ENCODE measurements at places on chromosomes 5 and 9.
A peak's percentile ranks its signal among the peaks of the same experiment; 100 is the strongest.

- H3K27me3 ChIP-seq, result no peaks in the 10 kb centered on the region
- DNase-seq, result no peak
- H3K4me3 ChIP-seq, result no peak overlapping the region
- H3K36me3 ChIP-seq, result peaks cover 30% of the 10 kb centered on the region
- H3K4me1 ChIP-seq, result no peaks in the 10 kb centered on the region
- H3K27ac ChIP-seq, result no peak overlapping the region
Measured at GRCh38 chr5:113574417-113574816, 60.9 kb downstream of the YTHDC2 start.

GRCh38 chr9:77750981-77751340 is 102.8 kb upstream of the GNA14 start:
- no peak overlapping the region for H3K4me3 ChIP-seq
- H3K27ac ChIP-seq, result no peak overlapping the region
- no peak for DNase-seq
- peaks cover 60% of the 10 kb centered on the region for H3K36me3 ChIP-seq

- no peaks in the 10 kb centered on the region for H3K27me3 ChIP-seq
- no peak for DNase-seq
- H3K4me1 ChIP-seq, result no peaks in the 10 kb centered on the region
- no peaks in the 10 kb centered on the region for H3K36me3 ChIP-seq
- H3K27ac ChIP-seq, result no peak overlapping the region
- no peak overlapping the region for H3K4me3 ChIP-seq
Measured at GRCh38 chr5:11329679-11330078, 568.6 kb upstream of the DAP start.

DNA sequence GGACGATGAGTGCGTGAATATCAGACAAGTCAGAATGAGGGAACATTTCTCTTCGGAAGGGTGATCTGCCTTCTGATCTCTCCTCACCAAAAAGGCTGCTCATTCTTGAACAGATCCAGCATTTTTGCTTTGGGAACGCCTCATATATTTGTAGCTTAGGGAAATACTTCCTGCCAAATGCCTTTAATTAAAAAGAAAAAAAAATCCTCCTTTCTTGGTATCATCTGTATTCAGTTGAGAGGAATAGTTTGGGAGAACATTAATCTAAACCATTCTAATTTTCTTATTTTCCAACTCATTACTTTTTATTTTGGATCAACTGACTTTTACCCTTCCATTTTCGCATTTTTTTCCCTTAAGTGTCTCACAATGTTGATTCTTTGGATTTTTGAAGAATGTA is 163.4 kb downstream of the SNX18 start:
- peaks cover 15% of the 10 kb centered on the region for H3K4me1 ChIP-seq
- H3K4me3 ChIP-seq, result no peak overlapping the region
- no peak for DNase-seq
- H3K36me3 ChIP-seq, result no peaks in the 10 kb centered on the region

GRCh38 chr5:140596321-140596741 is 31.7 kb downstream of the SLC35A4 start:
- peak overlapping the region; percentile 13 for H3K4me3 ChIP-seq
- H3K4me1 ChIP-seq, result peaks cover 89% of the 10 kb centered on the region
- no peaks in the 10 kb centered on the region for H3K27me3 ChIP-seq
- no peaks in the 10 kb centered on the region for H3K36me3 ChIP-seq

DNA sequence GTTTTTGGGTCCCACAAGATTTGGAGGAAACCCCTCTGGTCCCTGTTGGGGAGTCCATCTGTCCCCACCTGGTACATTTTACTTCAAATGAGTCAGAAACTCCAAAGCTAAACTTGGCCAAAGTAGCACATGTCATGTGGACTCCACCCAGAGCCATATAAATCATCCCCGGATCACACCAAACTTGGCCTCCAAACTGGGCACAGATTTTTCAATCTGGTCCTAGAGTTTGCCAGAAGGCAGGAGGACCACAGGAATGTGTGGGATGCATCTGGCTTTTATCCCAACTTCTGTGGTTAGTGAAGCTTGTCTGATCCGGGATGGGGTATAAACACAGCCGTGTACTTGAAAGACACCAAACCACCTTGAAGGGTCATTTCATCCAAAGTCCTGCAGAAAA is 66.3 kb downstream of the MAT2B start:
- H3K4me3 ChIP-seq, result no peak overlapping the region
- DNase-seq, result no peak
- no peaks in the 10 kb centered on the region for H3K36me3 ChIP-seq

- no peak overlapping the region for H3K4me3 ChIP-seq
- no peaks in the 10 kb centered on the region for H3K36me3 ChIP-seq
- DNase-seq, result no peak
- H3K27me3 ChIP-seq, result no peaks in the 10 kb centered on the region
- no peaks in the 10 kb centered on the region for H3K4me1 ChIP-seq
- H3K27ac ChIP-seq, result no peak overlapping the region
Measured at GRCh38 chr5:169336242-169336641, 35.3 kb upstream of the SLIT3 start.

- no peaks in the 10 kb centered on the region for H3K27me3 ChIP-seq
- no peaks in the 10 kb centered on the region for H3K36me3 ChIP-seq
- no peak overlapping the region for H3K4me3 ChIP-seq
- H3K4me1 ChIP-seq, result no peaks in the 10 kb centered on the region
Measured at GRCh38 chr5:144352330-144352729, 181.7 kb downstream of the KCTD16 start.

DNA sequence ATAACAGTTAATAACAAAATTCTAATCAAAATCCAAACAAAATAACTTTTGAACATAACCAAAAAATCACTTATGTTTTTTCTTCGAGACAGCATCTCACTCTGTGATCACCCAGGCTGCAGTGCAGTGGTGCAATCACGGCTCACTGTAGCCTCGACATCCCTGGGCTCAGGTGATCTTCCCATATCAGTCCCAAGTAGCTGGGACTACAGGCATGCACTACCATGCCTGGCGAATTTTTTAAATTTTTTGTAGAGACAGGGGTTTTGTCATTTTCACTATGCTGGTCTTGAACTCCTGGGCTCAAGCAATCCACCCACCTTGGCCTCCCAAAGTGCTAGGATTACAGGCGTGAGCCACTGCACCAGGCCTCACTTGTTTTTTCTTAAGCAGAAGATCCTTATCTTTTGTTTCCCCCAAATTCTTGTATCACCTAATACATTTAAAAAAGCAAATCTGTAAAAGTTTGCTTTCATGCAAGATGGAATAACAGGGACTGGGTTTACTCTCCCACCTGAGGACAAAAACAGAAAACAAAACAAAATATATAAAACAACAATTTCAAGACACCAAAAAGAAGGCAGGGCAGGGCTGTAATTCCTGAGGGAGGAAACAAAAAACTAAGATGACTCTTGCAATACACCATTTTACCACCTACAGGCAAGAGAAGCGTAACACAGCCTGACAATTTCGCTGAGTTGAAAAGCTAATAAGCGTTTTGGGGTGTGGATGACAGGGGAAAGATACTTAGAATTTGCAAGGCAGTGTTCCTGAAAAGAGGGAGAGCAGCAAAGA is 71.4 kb downstream of the RAPGEF6 start:
- no peaks in the 10 kb centered on the region for H3K4me1 ChIP-seq
- H3K4me3 ChIP-seq, result no peak overlapping the region
- H3K27me3 ChIP-seq, result no peaks in the 10 kb centered on the region
- H3K36me3 ChIP-seq, result peaks cover 27% of the 10 kb centered on the region

DNA sequence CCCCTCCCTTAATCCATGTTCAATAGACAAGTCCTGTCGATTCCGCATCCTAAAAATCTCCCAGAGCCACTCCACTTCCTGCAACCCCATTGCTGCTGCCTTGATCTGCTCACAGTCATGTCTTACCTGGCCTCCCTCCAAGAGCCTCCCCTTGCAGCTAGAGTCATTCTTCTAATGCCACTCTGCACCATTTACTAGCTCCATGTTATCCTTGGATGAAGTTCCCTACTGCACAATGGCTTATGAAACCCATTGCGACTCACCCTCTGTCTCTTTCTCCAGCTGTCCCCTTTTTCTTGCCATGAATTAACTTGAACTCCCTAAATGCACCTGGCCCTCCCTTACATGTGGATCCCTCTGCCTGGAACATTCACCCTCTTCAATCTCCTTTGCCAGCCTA is 39.5 kb downstream of the MEGF10 start:
- no peaks in the 10 kb centered on the region for H3K4me1 ChIP-seq
- no peak for DNase-seq
- H3K36me3 ChIP-seq, result no peaks in the 10 kb centered on the region
- no peaks in the 10 kb centered on the region for H3K27me3 ChIP-seq
- no peak overlapping the region for H3K4me3 ChIP-seq

- peaks cover 6% of the 10 kb centered on the region for H3K4me1 ChIP-seq
- H3K36me3 ChIP-seq, result peaks cover 65% of the 10 kb centered on the region
- DNase-seq, result no peak
- peak overlapping the region; percentile 44 for H3K27ac ChIP-seq
- H3K27me3 ChIP-seq, result no peaks in the 10 kb centered on the region
Measured at GRCh38 chr5:180284149-180284548, 7.7 kb downstream of the MAPK9 start.

DNA sequence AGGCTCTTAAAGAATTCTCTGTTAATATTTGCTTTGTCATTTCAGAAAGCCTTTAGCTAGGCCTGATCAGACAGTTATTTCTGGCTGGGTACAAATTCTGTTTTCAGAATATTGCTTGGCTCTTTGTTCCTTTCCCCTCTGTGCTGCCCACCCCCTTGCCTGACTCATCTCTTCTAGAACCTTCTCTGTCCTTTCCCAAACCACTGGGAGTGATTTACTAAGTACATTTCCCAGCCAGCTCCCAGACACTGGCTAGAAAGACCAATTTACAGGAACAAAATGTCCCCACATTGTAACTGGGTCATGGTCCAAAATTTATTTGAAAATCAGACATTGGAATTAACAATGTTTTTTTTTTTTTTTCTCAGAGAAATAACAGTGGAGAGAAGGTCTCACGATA is 133.1 kb upstream of the MAP1B start:
- H3K36me3 ChIP-seq, result no peaks in the 10 kb centered on the region
- H3K4me3 ChIP-seq, result no peak overlapping the region
- no peaks in the 10 kb centered on the region for H3K4me1 ChIP-seq
- no peak overlapping the region for H3K27ac ChIP-seq
- H3K27me3 ChIP-seq, result no peaks in the 10 kb centered on the region
- DNase-seq, result no peak

GRCh38 chr9:18923167-18923566 is 109.8 kb downstream of the SAXO1 start:
- H3K27ac ChIP-seq, result no peak overlapping the region
- no peak overlapping the region for H3K4me3 ChIP-seq
- DNase-seq, result no peak
- H3K27me3 ChIP-seq, result no peaks in the 10 kb centered on the region
- H3K4me1 ChIP-seq, result no peaks in the 10 kb centered on the region

GRCh38 chr5:67770431-67771025 is 445.0 kb upstream of the PIK3R1 start:
- peaks cover 5% of the 10 kb centered on the region for H3K4me1 ChIP-seq
- H3K36me3 ChIP-seq, result no peaks in the 10 kb centered on the region
- H3K27ac ChIP-seq, result no peak overlapping the region
- H3K27me3 ChIP-seq, result no peaks in the 10 kb centered on the region
- H3K4me3 ChIP-seq, result no peak overlapping the region

- DNase-seq, result no peak
- H3K27ac ChIP-seq, result peak overlapping the region; percentile 87
- no peak overlapping the region for H3K4me3 ChIP-seq
- H3K27me3 ChIP-seq, result no peaks in the 10 kb centered on the region
- no peaks in the 10 kb centered on the region for H3K36me3 ChIP-seq
- H3K4me1 ChIP-seq, result peaks cover 32% of the 10 kb centered on the region
Measured at GRCh38 chr5:84790406-84790805, 405.7 kb upstream of the EDIL3 start.

DNA sequence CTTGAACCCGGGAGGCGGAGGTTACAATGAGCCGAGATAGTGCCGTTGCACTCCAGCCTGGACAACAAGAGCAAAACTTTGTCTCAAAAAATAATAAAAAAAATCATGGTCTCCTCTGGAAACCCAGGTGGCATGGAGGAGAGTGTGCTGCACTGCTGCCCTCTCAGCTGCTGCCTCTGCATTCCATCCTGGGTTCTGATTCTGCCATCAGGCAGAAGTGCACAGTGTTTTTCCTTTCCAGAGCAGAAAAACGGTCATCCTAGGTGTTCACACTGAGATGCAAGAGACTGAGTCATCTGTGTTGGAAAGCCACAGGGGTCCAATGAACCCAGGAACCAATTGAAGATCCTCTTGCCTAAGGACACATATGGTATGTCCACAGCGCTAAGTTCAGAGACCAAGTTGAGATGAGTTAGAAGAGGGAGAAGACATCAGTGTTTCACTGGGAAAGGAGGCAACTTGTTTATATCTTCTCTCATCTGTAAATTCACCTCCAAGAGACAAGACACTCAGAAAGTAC is 88.8 kb upstream of the DMRT1 start:
- no peak overlapping the region for H3K27ac ChIP-seq
- no peak overlapping the region for H3K4me3 ChIP-seq
- no peak for DNase-seq
- peaks cover 57% of the 10 kb centered on the region for H3K4me1 ChIP-seq

GRCh38 chr9:112430006-112430522 is 50.2 kb downstream of the HSDL2 start:
- no peak overlapping the region for H3K27ac ChIP-seq
- no peak for DNase-seq
- H3K36me3 ChIP-seq, result peaks cover 3% of the 10 kb centered on the region
- H3K4me1 ChIP-seq, result no peaks in the 10 kb centered on the region
- no peaks in the 10 kb centered on the region for H3K27me3 ChIP-seq

- no peak overlapping the region for H3K27ac ChIP-seq
- no peak for DNase-seq
- H3K27me3 ChIP-seq, result no peaks in the 10 kb centered on the region
- no peaks in the 10 kb centered on the region for H3K36me3 ChIP-seq
Measured at GRCh38 chr9:89249001-89249400, 62.0 kb upstream of the CKS2 start.

DNA sequence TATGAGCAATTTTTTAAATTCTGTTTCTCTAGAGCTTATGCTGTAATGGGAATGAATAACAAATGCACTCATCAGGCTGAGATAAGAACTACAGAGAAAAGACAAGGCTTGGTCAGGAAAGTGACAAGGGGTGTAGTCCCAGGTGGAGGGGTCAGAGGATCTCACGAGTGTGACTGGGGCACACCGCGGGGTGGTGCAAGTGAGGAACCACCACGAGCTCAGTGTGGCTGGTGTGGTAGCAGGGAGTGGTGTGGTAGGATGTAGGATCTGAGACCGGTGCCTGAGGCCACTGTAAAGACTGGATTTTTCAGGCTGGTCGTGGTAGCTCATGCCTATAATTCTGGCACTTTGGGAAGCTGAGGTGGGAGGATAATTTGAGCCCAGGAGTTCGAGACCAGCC is 9.0 kb downstream of the ANXA6 start:
- H3K4me1 ChIP-seq, result peaks cover 72% of the 10 kb centered on the region
- no peak for DNase-seq
- no peaks in the 10 kb centered on the region for H3K27me3 ChIP-seq
- H3K27ac ChIP-seq, result peak overlapping the region; percentile 33

All from CD14-positive monocyte (primary cell).